ENCODE measurements at places on chromosomes 3 and 15.

GRCh38 chr3:72482589-72483321 lies 365.5 kb downstream of the SHQ1 start:
- no peak for DNase-seq

- no peak for DNase-seq
These were observed 970.6 kb downstream of the DIPK2A start for GRCh38 chr3:144942093-144942837.

- peak; percentile 50 for DNase-seq
These were observed 163.1 kb downstream of the FMN1 start for GRCh38 chr15:33031324-33031821.

GRCh38 chr3:30894521-30895251 lies at the start of gene GADL1:
GADL1 (minus strand) TSS chr3:30894661; CDS start chr3:30894614, 47 bp downstream.
- DNase-seq: peak; percentile 57

GRCh38 chr15:85584872-85585271 lies 204.5 kb downstream of the AKAP13 start:
- DNase-seq: no peak

DNA sequence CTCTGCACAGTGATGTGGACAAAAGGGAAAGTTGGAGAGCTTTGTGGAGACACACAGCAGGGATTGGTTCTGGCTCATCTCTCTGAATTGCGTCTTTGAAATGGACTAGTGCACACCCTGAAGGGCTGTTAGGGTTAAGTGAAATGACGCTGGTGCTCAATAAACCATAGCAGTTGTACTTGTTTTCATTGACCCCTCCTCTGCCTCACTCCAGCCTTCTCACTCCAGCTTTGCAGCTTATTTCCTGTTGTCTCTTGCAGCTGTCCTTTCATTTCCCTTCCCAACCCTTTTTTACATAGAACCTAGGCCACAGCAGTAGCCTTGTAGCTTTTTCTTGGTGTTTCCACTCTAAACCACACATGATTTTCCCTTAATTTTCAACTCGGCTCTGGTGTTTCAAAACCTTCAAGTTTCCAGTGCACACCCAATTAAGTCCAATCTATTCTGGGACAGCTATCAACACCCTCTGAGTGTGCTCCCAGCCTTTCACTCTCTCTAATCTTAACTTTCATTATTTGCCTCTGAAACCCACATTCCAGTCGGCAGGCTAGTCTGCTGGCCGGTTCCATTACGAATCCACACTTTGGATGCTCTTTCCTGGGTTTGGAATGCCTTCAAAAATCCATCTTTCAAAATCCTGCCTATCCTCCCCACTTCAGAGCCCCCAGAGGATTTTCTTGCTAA lies 6.4 kb downstream of the C3orf52 start:
- no peak for DNase-seq

DNA sequence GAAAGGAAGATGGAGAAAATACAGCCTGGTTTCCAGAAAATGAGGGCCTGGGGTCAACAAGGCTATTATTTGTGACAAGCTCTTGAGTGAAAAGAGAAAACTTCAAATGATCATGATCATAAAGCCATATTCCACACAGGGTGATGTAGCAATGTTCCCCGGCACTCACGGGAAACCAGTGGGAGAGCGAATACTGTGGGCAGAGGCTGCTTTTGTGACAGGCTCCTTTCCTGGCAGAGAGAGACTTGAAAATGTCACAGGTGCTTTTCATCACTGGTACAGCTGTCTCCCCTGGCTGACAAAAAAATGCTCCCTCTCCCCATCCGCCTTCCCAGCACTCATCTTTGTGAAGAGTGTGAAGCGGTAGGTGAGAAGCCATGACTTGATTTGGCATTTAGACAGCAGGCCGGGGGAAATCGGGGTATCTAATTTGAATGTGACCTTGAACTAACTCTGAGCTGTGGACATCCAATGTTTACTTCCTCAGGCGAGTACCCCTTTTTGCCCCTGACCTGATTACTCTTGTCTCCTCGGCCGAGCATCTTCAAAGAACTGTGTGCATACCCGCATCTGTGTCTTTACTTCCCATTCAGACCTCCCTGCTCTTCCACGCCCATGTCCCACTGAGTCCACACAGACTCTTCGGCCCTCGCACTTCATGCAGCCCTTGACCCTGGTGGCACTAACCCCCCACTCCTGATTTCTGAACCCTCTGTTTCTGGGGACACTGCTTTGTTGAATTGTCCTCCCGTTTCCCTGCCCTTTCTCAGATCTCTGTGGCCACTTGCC lies 23.2 kb downstream of the CA12 start:
- no peak for DNase-seq

GRCh38 chr3:168134931-168135330 lies 39.2 kb upstream of the GOLIM4 start:
- DNase-seq: no peak

DNA sequence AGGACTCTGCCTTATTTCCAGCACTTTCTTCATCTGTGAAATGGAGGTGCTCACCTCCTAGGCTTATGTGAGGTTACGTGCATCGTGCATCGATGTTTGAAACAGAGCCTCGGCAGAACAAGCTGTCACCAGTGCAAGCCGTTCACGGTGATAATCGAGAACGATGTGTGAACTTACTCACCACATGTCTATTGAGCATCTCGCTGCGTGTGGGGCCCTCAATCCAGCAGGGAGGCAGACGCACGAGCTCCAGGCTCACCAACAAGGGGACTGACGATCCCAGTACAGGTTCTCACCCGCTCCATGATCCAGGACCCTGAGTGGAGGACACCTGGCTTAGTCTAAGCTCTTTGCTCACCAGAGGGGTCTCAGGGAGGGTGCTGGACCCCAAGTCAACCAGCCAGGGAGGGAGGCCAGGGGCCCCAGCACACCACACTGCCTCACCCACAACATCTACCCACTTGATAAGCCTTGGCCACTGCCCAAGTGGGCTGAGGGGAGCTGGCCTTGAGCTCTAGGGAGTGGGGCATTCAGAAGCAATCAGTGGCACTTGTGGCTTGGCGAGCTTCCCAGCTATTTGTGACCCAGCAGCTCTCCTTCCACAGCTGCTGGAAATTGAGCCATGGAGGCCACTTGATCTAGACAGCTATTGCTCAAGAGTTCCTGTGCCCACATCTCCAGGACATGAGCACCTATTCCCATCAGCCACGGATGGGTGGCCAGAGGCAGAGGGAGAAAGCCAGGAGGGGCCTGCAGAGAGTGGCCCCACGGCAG lies 34.4 kb upstream of the SLC6A1 start:
- DNase-seq: peak; percentile 62

- DNase-seq: no peak
These were observed 25.9 kb downstream of the FOXL2NB start for GRCh38 chr3:138972941-138973340.

DNA sequence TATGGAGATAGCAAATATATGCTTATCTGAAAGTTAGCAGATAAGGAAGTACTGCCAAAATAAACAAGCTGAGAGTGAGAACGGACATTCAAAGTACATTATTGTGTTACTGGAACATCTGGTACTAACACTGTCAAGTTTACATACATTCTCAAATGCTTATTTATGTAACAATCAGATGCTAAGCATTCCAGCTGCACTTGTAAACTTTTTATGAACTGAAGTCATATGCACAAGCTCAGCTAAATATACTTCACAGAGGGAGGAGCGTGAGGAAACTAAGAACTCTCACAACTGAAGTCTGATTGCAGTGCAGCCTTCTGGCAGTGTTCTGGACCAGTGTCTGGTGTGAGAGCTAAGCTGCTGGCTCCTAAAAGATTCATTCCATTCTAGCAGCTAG lies 223.7 kb upstream of the NANOGP8 start:
- DNase-seq: no peak

GRCh38 chr15:79051941-79052731 lies 38.4 kb downstream of the RASGRF1 start:
- DNase-seq: no peak

DNA sequence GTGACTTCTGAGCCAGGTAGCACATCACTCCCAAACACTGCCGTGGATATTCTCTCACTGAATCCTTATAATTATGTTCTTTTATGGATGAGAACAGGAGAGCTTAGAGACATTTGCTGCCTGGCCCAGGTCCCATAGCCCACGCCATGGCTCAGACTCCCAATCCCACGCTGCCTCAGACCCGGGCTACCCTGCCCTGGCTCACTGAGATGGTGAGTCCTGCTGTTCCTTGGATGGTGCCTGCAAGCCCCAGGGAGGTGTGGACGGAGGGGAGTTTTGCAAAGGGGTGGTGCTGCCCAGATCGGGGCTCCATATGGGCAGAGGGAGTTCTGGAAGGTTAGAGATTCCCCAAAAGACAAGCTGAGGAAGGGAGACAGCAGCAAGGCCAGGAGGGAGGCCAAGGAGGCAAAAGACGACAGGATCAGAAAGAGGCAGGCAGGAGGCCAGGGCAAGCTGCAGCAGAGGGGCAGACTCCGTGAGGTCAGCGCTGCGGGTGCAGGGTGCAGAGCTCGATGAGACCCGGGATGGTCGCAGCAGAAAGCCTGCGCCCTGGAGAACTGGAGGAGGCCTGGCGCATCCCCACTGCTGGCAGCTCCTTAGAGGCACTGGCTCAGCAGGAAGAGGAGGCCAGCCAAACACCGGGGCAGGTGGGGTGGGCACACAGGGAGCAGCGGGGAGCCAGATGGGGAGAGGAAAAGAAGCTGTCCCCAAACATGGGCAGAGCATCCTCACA lies 95.7 kb upstream of the ALDH1A3 start:
- peak; percentile 36 for DNase-seq

DNA sequence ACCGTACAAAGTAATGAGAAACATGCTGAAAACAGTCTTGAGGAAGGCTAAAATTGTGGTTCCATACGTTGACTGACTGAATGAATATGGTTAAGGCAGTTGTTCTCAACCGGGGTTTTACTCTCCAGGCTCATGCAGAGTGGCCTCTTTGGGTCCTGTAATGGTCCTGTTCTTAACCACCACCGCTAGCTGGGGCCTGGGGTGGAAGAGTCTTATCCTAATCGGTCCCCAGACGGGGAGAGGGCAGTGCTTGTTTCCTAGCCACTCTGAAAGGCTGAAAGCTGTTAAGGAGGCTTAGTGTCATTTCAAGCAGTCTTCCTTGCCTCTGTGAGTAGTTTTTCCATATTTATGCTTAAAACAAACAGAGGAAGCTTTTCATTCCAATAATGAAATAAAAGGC lies 32.0 kb downstream of the SELENOT start:
- peak; percentile 1 for DNase-seq

DNA sequence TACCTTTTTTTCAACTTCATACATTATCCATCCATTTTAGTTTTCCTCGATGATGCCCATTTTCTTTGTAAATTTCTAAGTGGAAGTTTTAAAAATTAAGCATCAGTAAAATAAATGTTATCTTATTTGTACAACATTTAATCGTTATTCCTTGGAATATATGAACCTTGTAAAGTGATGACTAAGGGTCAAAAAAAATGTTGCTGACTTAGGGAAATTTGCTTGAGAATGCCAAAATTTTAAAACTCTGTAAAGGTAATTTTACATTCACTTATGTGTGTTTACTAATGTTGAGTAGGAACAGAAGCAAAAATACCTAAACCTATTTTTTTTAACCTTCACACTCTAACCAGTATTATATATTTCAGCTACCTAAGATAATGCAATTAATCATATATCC lies 917.1 kb downstream of the VGLL3 start:
- no peak for DNase-seq

- no peak for DNase-seq
These were observed 248.5 kb downstream of the TIGIT start for GRCh38 chr3:114542359-114542758.

- DNase-seq: no peak
These were observed 95.8 kb upstream of the TGFBR2 start for GRCh38 chr3:30510596-30510995.

DNA sequence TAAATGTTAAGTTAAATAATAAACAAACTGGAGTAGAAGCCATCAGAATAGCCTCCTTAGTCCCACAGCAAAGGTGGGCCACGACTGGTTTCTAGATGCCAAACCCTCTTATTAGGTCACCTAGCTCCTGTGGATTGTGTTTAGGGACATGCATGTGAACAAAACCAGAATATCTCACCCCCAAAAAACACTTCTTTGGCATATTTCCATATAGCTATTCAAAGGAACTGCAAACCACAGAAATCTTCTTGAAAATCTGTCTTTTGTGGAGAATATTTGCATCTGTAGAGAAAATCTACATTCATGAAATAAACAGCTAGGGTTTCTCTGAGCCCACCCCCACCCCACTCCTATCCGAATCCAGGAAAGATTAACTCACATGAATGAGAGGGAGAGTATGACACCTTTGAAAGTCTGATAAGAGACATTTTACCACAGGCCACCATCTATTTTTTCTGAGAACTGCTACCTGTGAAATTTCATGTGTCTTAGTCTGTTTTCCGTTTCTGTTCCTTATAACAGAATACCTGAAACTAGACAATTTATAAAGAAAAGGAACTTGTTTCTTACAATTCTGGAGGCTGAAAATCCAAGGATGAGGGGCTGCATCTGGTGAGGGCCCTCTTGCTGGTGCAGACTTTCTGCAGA lies 159.4 kb downstream of the NEK10 start:
- DNase-seq: no peak

DNA sequence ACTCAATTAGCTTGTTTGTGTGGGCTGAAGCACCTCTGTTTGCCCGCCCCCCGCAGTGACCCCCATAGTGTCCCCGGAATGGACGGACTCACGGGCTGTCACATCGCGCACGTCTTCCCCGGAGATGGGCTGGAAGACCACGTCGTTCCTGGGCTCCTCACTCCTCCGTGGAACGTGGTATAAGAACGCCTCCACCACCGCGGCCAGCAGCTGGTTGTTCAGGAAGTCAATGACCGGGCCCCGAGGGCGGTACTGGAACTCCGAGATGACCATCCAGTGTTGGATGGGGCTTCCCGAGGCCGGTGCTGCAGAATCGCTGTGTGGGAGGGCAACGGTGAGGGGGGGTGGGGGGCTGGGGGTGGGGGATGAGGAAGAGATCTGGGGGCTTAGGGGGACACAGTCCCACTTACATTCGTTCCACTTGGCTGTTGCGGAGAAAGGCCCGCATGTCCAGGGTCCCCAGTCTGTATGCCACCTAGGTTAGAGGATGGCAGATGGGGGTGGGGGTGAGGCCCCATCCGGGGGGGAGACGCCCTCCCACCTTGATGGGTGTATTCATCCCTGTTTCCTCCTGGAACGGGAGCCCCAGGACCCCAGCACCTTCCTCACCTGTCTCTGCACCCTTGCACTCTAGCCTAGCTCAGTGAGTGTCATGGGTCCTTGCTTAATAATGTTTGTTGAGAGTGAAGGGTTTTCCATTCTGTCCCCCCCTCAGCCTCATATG lies 30.2 kb downstream of the MUC20 start:
- DNase-seq: no peak

DNA sequence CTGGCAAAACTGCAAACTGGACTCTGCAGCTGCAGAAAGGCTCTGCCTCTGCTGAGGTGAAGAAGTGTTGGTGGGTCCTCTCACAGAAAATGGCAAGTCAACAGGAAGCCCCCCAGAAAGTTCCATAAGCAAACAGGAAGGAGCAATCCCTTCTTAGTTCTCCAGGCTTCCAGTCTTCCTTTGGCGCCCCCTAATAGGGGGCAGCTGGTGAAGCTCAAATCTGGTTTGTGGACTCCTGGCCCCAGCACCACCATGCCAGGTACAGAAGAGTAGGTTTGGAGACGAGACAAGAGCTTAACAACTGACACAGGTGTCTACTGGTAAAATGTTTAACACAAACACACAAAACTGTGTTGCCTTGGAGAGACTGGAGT lies 35.5 kb downstream of the LEO1 start:
- DNase-seq: no peak
